Activated CD4-positive, alpha-beta T cell treated with anti-CD3 and anti-CD28 coated beads, Interleukin-2, amount 10 ng/mL, durations not matched to agents 24 days and 14 days (primary cell): ENCODE measurements at places on chromosomes 3 and 15. TPM values are rescaled to one million over a fixed set of nuclear protein-coding genes. Genes with fewer than 3 reads are reported as not detected.

LSM3 gene
- total RNA-seq, result 17.4 and 18.0 TPM in 2 replicates

RASGRP1 gene
- total RNA-seq, result 94.4 and 94.7 TPM in 2 replicates

GRCh38 chr15:82999426-82999825 is 12.0 kb downstream of the C15orf40 start:
- no peak for DNase-seq

DNA sequence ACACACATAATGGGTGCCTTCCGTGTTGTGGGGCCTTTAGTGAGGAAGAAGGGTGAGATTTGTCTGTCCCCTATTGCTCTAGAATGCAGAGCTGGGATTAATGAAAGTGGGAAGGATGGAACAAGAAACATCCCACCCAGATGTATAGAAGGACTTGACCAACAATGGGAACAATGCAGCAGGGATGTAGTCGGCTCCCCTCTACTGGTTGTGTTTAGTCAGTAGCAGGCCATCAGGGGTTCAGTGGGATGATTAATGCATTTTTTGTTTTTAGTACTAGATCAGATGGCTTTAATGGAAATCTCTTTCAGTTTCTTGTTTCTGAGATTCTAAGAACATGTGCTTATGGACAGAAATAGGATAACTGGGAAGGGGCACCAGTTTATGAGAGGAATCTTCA is 156.0 kb upstream of the ROPN1 start:
- DNase-seq, result no peak

DNA sequence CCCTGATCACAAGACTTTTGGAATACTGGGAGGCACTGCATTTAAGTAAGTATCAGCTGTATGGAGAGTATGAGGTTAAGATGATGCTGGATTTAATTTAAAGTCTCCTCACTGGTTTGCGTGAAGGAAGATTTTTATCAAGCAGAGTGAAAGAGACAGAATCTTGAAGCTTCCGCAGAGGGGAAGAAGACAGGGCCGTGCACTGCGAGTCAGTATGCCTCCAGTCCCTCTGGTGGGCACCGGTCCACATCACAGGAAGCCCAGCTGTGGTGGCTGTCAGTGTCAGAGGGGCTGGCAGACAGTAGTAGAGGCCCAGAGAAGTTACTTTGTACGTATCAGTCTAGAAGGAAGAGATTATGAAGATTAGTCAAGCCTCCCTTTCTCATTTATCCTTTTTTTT is 379.0 kb upstream of the TPRG1 start:
- peak; percentile 51 for DNase-seq

DNA sequence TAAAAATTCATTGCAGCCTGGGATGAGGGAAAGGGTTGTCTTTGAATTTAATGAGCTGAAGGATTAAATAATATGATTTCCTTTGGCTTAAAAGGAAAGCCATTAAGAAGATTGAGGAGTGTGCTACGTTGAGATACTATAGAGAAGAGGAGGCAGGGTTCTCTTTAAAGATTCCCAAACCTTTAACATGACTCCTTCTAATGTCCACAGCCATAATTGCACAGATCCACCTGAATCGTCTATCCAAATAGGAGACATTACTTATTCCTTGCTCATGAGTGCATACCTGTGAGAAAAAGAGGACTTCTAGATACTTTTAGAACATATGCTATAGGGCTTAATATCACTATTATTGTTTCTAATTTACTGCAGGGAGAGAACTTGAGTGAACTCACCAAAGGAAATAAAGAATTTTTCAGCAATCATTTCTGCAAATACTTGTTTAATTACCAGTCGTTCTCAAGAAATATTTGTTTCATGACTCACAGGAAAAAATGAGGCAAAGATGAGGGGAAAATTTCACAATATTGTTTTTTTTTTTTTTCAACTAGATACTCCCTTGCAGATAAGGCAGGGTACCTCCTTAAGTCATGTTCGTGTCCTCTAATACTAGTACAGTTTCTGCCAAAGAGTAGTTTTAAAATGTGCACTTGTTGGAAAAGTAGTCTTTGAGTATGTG is 8.9 kb upstream of the SUCNR1 start:
- no peak for DNase-seq

DNA sequence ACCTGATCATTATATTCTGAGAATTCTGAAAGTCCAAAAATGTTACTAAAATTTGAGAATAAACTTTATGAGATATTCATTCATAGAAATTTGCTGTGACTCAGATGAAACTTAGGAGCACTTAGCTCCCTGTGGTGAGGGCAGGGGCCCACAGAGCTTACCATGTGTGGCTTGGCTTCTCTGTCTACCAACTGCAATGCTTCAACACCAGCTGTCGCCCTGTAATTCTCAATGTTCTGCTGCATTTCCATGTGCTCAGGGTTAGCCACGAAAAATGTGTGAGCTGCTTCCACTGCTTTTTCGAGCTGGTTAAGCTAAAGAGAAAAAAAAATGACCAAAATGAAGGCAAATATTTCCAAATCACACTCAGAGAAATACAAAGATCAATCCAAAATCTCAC is 125.6 kb downstream of the P3H2 start:
- DNase-seq, result no peak

- no peak for DNase-seq
Observed at GRCh38 chr3:37198996-37199395, 24.6 kb upstream of the LRRFIP2 start.

DNA sequence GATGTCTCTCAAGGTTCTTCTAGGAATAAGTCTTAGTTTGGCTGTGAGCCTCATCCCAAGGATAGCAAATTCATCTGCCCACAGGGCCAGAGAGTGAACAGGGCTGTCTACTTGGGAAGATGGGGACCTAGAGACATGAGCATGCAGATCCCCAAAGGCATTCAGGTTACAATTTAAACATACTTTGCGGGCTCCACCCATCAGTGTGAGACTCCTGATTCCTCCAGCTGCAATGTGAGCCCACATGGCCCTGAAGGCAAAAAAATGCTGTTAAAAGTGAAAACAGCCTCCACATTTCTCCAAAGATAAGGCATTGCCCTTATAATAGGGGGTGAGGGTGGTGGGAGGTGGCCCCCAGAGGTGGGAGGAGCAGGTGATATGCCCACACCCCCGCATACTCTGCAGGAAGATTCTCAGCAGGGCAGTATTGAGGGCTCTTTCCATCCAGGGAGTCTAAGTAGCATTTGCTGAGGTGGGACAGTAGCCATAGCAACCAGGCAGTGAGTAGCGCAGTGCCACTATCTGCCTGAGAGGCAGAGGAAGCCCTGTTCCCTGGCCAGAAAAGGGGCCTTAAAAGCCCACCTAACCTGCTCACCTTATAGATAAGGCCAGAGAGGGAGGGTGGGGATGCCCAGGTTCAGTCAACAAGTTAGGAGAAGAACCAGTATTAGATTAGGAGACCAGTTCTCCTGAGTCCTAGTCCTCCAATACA is 31.2 kb downstream of the TGM4 start:
- DNase-seq, result no peak

- DNase-seq, result no peak
Observed at GRCh38 chr3:23172059-23172458, 31.1 kb upstream of the UBE2E2 start.

DNA sequence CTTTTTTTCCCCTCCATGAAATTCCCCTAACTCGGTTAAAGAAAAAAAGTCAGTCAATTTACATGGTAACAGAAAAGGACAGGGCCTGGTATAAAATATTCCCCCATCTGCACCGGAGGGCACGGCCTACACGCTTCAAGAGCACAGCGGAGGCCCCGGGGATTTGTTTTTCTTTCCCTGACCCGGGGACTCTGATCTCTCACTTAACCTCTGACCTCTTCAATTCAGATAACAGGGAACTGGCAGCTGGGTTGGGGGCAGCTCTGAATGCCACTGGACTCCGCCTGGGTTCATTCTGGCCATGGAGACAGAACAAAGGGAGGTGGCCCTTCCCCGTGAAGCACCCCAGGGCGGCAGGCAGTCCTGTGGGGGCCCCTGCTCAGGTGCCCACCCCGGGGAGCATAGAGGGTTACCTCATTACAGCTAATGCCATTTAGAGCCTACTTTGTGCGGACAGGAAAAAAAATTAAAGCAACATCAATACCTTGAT is 257.5 kb downstream of the SHQ1 start:
- DNase-seq, result no peak

DNA sequence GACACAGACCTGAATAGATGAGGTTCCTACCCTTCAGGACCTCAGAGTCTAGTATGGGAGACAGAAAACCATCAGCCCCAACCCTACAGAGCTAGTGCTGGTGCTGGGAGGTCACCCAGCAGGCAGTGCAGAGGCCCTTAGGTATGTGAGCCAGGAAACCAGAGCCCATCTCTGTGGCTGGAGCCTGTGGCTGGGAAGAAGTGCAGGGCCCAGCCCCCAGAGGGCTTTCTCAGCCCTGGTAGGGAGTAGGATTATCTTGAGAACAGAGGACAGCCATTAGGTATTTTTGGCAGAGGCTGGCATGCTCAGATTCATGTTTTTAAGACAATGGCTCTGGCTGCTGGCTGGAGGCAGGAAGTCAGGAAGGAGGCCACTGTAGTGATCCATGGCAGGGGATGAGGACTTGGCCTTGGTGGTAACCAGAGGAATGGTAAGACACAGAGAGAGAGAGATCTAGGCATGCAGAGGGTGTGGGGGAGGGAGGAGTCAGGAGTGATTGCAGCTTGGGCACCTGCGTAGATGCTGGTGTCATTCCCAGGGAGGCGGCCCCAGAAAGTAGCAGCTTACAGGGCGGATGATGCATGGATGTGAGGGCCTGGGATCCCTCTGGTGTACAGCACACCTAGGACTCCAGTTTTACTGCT is 220.9 kb upstream of the EIF1B start:
- DNase-seq, result no peak

DNA sequence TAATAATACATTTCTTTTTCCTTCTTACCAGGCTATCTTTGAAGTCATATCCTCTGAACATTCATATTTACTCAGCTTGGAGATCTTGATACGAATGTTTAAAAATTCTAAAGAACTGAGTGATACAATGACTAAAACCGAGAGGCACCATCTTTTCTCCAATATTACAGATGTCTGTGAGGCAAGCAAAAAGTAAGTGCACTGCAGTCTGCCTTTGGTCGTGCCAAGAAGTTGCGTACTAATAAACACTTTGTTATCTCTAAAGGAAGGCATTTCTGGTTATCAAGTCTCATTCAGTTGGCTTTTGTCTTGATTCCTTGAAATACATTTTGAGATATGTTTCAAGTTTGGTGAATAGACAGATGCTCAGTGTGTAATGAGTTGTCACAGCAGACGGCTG is 31.6 kb downstream of the ARHGEF26 start:
- no peak for DNase-seq

DNA sequence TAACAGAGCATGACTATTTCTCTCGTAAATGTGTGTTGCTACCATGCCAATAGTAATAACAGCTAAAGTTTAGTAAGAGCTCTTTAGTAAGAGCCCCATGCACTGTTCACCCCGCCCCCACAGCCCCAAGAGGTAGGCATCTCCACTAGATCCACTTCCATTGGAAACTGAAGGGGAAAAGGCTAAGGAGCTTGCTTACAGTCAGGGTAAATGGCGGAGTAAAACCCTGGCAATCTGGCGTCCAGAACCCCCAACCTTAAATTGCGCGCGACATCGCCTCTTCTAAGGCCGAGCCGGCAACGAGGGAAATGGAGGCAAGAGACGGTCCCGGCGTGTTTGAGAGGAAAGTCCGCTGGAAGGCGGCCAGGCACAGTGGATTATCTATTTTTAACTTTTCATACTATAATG is 654 bp upstream of the C3orf38 start:
- DNase-seq, result no peak

DNA sequence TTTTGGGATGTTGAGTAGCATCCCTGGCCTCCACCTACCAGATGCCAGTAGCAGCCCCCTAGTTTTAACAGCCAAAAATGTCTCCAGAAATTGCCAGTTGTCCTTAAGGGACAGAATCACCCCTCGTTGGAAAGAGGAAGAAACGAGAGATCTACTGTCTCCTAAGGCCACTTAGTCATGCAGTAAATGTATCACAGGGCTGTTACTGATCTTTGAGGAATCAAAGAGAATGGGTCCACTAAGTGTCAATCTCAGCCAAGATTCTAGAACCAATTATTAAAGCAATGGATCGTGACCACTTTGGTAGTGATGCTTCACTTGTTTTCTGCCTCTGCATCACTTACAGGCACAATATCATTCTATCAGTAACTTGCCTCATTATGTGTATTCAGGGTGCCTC is 26.4 kb downstream of the POLG start:
- no peak for DNase-seq

DNA sequence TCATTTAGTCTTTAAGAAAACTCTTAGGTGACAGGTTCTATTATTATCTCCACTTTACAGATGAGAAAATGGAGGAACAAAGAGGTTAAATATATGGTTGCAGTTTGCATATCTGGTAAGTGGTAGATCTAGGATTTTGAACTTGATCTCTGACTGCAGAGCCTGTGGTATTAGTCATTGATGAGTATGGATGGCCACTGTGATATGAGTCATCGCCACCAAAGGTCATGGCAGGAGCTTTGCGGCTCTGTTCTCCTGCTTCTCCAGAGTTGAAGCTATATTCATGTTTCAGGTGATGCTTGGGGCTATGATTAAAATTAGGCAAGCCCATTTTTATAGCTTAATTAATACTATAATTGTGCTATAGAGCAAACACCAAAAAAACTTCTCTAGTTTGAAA is 306.2 kb upstream of the DPPA4 start:
- DNase-seq, result no peak

DNA sequence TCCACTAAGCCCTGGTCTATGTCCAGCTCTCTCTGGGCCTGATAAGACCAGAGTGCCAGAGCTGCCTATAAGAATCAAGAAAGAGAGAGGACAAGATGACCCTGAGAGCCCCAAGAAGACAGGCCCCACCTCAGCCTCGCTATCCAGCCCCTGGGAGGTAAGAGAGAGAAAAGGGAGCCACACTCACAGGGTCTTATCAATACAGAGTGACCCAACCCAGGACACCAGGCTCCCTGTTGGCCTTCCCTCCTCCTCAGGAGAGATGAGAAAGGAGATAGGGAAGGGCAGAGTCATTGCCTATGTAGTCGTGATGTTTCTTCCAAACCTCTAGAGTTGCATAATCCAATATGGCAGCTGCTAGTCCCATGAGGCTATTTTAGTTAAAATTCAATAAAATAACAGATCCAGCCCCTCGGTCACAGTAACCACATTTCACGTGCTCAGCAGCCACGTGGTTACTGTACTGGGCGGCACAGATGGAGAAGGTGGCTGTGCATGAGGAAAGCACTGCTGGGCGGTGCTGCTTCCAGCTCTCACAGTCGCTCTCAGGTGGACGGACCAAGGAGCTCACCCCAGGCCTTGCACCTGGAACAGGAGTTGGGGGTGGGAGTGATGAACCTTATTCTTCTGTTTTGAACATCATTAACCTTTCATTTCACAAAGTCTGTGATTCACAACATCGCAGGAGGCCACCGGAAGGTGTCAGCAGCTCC is 525.8 kb downstream of the SHQ1 start:
- DNase-seq, result no peak

GRCh38 chr3:52774901-52775864 is 2.2 kb upstream of the ITIH1 start:
- DNase-seq, result no peak

- peak; percentile 43 for DNase-seq
Observed at GRCh38 chr3:134423153-134423552, 48.9 kb upstream of the AMOTL2 start.
